Activated gamma-delta T cell treated with Interleukin-2 at 50 U/mL for 16 hours (primary cell): ENCODE measurements at places on chromosomes 12 and 14.

- DNase-seq = no peak
These were observed 37.4 kb downstream of the GNPTAB start for GRCh38 chr12:101793401-101793800.

DNA sequence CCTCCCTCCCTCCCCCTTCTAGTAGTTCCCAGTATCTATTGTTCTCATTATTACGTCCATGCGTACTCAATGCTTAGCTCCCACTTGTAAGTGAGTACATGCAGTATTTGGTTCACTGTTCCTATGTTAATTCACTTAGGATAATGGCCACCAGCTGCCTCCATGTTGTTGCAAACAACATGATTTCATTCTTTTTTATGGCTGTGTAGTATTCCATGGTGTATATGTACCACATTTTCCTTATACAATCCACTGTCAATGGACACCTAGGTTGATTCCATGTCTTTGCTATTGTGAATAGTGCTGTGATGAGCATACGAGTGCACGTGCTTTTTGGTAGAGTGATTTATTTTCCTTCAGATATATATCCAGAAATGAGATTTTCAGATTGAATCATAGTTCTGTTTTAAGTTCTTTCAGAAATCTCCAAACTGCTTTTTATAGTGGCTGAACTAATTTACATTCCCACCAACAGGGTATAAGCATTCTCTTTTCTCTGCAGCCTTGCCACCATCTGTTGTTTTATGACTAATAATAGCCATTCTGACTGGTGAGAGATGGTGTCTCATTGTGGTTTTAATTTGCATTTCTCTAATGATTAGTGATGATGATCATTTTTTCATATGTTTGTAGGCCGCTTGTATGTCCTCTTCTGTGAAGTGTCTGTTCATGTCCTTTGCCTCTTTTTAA, 17.9 kb upstream of the CLEC7A start:
- no peak for DNase-seq

GRCh38 chr12:16285586-16285985, 8.1 kb upstream of the SLC15A5 start:
- no peak for DNase-seq

DNA sequence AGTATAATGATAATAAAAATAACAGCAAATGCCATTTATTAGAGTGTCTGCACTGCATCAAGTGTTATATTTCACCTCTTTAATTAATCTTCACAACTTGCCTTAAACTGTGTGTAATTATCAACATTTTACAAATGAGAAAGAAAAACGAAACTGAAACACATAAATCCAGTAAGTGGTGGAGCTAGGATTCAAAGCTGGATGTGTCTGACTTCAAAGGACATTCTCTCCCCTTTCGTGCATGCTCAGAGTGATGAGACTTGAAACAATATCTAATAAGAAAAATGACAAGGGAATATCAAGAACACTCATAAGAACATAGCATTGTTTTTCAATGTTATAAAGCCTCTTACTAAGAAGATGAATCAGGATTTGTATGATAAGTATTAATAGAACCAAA, 78.8 kb downstream of the DUSP6 start:
- DNase-seq = no peak

DNA sequence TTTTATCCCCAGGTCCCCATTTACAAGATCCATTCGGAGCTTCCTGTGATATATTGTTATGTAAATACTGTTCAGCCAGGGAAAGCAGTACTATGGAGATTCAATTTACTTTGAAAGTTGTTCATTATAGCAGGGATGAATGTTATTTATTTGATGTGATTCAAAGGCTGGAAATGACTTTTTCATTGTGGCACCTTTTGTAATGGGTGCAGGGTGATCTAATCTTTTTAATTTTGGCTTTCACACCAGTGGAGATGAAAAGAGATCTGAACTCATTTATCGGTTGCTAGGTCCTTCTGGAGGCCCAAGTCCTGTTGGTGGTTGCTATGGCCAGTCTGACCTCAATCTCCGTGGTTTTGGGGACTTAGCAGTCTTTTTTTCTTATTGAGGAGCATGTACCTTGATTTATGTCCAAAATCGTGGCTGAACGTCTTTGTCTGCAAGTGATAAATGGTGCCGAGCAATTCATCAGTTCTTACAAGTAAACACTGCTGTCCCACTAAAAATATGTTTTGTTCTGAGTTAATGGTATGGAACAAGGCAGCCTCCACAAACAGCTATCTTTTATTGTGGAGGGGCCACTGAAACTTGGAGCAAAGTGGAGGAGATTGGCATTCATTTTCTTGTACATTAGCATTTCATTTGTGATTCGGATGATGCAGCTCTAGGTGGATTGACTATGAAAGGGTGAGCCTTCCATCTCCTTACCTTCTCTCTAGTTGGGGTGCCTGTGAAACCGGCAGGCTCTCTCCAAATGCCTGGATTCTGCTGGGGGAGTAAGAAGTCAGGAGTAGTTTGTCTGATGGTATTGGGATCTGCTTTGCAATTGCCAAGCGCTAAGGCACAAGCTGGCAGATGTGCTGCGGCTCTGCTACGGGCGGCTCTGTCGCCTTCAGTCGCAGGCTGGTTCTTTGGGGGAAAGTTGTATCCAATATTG, 2.0 kb downstream of the RMST start:
- no peak for DNase-seq

DNA sequence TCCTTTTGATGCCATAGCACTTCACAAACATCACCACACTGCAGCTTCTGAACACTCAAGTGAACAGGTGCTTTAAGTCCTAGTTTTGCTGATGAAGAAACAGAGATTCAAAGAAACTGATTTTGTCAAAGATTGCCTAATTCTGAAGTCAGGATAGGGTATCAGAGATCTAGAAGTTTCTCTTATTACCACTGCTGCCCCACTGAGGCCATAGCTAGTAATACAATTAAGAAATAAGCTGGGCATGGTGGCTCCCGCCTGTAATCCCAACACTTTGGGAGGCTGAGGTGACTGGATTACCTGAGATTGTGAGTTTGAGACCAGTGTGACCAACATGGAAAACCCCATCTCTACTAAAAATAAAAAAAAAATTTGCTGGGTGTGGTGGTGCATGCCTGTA, 458.3 kb upstream of the SEL1L start:
- no peak for DNase-seq

DNA sequence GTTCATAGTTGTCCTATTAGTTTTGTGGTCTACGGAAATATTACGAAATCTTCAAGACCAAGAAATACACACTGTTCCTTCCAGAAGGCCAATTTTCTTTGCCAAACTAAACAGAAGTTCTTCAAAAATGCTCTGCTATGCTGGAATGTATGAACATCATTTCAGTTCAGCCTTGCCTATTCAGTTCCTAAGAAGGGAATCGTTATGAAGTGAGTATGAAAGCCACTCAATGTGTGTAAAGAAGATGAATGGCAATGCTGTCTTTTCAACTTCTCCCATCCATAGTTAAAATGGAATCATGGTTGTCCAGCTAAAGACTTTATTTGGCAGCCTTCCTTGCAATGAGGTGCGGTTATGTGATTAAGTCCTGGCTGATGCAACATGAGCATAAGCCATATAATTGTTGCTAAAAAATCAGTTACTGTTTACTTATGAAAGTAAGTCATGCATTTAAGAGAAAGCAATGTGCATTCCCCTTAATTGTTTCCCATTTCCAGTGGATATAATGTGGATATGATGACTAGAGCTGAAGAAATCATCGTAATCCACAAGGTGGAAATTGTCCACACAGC, 73.8 kb upstream of the PTPRR start:
- DNase-seq = no peak

GRCh38 chr12:101002696-101003419, 207.2 kb downstream of the SLC5A8 start:
- no peak for DNase-seq

- DNase-seq = no peak
These were observed 11.5 kb upstream of the CPM start for GRCh38 chr12:68944296-68945076.

GRCh38 chr14:96309896-96310330, 53.2 kb downstream of the ATG2B start:
- no peak for DNase-seq

DNA sequence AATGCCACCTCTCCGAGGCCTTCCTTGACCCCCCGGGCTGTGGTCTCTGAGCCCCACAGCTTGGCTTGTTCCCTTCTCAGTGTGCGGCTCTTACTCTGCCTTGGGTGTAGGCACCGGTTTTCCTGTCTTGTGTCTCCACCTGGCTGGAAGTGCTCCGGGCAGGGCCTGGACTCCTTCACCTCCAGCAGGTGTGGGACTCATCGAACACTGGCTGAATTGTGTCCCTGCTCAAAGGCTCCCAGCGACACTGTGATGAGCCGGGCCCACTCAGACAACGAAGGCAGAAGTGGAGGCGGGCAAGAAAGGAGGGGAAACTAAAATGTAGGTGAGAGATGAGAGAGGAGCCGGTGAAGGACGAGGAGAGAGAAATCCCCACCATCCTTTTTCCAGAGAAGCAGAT, 18.0 kb downstream of the TMEM63C start:
- no peak for DNase-seq

DNA sequence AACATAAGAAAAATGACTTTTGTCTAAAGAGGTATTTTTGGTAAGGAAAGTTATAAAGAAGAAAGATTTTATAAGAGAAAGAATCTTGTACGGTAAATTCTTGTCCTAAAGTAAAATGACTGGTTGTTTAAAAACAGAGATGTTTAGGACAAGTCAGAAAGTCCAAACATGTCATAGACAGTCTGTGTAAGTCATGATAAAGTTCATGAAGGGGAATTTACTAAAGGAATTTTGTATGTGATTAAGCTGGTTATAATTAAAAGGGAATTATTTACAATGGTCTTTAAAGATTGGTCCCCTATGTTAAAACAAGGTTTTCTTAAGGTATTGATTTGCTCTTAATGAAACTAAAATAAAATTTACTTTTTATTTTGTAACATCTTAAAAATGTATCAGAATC, 269.4 kb upstream of the CCDC196 start:
- DNase-seq = no peak

GRCh38 chr14:30710876-30711275, 88.8 kb downstream of the SCFD1 start:
- DNase-seq = no peak

DNA sequence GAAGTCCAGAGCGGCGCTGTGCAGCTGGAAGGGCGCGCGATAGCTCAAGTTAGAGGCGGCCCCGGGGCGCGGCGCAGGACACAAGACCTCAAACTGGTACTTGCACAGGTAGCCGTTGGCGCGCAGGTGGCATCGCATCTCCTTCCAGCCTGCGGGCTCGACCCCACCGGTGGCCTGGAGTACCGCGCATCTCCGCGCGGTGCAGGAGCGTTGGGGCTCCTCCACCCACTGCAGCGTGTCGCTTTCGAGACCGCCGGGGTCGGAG, 553 bp downstream of the CLEC14A start:
- no peak for DNase-seq
